Activated T-helper 1 cell treated with Interleukin-2 at 50 U/mL for 16 hours (primary cell): ENCODE measurements at places on chromosomes 7 and 10.

DNA sequence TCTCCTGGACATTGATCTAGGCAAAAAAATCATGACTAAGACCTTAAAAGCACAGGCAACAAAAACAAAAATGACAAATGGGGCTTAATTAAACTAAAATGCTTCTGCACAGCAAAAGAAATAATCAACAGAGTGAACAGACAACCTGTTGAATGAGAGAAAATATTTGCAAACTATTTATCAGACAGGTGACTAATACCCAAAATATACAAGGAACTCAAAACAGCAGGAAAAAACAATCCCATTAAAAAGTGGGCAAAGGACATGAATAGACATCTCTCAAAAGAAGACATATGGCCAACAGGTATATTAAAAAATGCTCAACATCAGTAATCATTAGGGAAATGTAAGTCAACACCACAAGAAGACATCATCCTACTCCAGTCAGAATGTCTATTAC lies 166.8 kb downstream of the MTERF1 start:
- DNase-seq: no peak

DNA sequence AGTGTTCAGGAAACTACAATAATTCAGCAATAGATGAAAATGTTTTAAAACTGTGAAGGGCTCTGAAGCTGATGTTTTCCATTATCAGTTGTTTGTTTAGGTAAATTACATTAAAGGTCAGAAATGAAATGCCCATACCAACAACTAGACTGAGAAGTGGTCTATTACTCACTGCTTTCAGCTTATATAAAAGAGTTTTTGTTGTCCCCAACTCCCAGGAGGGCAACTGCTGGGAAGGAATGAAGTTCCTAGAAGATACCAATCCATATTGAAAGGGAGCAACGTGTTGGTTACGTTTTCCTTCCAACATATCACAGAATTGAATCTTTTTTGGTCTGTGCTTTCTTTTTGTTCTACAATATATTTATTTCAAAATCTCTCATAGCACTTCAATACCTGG lies 330.6 kb upstream of the LRRN3 start:
- no peak for DNase-seq

- no peak for DNase-seq
These were observed 28.5 kb downstream of the PIP4K2A start for GRCh38 chr10:22685926-22686325.

GRCh38 chr10:62545160-62546066 lies 171.2 kb downstream of the ZNF365 start:
- no peak for DNase-seq

- DNase-seq: no peak
These were observed 162.6 kb downstream of the KLF6 start for GRCh38 chr10:3622427-3622826.

GRCh38 chr10:78460204-78460603 lies 426.5 kb downstream of the RPS24 start:
- DNase-seq: no peak

DNA sequence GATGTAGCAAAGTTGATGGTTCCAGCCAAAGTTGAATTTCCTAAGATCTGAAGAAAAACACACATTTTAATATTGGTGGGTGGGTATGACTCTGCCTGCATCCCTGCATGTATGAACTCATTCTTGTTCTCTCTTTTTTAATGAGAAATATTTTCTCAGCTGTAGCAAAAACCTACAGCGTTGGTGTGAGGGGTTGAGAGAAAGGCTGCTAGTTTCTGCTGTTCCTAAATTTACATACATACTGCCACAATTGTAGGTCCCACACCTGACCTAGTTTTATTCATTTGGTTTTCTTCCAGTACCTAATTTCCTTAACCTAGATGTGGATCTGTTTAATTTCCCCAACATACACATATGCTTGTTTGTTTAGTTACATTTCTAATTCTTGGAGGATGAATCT lies 4.6 kb downstream of the AGFG2 start:
- DNase-seq: no peak

GRCh38 chr7:114181280-114181679 lies 233.3 kb upstream of the FOXP2 start:
- DNase-seq: no peak

DNA sequence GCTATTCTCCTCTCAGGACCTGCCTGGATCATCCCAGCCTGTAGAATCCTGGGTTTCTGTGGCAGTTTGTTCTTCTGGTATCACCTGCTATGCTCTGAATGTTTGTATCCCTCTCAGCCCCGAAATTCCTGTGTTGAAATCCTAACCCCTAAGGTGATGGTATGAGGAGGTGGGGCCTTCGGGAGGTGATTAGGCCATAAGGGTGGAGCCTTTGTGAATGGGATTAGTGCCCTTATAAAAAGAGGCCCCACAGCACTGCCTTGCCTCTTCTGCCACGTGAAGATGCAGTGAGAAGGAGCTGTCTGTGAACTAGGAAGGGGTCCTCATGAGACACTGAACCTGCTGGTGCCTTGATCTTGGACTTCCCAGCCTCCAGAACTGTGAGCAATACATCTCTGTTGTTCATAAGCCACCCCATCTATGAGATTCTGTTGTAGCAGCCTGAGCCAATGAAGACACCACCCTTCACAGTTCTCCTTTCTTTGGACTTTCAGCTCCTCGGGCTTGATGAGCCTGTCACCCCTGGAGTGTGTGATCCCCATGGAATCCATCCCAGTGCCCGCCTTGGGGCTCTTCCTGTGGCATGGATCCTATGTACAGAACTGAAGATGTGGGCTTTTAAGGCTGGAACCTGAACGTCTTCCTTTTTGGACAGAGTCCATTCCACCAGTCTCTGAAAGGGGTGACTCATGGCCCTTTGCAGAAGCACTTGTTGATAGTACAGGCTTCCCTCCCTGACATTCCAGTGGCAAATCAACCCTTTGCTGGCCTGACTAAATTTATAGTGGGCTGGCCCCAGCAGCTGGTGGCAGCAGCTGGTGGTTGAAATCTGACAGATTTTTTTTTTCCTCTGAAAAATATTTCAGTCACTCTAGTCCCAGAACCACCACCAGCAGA lies 138.0 kb downstream of the TACC2 start:
- no peak for DNase-seq

DNA sequence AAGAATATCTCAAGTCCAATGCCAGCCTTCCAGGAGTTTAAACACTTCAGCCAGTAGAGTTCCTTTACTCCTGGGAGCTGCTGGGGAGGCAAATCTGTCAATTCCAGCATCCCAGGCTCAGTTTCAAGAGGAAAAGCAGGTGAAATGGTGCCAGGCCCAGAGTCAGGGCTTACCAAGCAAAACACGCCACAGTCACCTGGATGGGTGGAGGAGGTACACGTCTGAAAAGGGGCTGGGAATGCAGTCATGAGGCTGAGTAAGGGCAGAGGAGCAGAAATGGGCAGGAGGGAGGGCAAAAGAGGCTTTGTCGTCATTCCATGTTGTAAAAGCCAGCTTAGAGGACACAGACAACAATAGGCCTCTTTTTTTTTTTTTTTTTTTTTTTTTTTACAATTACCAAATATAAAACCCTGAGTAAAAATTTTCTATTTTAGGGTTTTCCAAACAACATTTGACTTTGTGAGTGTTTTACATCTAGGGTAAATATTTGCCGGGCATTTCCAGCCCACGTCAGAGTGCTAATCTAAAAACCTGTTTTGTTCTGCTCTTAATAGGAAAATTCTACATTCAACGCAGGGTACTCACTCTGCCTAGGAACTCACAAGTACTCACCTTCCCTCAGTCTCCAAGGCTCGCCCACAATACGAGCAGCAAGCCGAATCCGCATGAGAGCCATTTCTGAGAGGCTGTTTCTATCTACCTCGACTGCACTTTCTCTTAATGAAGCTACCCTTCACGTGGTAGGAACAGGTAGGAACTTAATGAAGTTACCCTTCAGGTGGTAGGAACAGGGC lies 21.2 kb downstream of the GFRA1 start:
- DNase-seq: no peak

DNA sequence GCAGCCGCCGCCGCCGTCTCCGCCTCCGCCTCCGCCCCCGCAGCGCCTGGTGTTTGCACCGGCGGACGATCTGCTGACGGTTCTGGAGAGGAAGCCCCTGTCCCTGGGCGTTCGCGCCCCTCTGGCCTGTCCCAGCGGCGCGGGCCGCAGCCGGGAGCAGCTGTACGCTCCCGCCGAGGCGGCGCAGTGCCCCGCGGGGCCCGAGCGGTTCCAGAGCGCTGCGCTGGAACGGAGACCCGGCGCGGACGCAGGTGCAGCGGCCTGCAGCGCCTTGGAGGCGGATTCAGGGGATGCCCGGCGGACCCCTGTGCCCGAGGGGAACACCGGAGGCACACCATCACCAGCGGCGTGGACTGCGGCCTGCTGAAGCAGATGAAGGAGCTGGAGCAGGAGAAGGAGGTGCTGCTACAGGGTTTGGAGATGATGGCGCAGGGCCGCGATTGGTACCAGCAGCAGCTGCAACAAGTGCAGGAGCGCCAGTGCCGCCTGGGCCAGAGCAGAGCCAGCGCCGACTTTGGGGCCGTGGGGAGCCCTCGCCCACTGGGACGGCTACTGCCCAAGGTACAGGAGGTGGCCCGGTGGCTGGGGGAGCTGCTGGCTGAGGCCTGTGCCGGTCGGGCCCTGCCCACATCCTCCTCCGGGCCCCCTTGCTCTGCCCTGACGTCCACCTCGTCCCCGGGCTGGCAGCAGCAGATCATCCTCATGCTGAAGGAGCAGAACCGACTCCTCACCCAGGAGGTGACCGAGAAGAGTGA lies 24.8 kb upstream of the ZNF735 start:
- DNase-seq: no peak

DNA sequence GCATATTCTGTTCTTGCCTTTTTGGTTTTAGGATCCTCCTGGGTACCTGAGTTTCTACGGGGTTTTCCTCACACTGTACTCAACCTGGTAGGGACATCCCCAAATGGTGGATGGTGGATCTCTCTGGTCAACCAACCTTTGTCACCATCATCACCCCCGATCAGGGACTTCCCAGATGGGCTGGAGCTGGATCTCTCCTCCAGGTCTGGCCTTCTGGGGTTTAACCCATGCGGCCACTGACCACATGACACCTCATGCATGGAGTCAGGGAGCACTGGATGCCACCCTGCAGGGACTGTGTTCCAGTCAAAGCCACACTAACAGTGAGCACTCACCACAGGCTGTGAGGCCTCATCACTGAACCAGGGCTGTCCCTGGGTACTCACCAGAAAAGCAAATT lies 80.0 kb downstream of the CELF2 start:
- no peak for DNase-seq

DNA sequence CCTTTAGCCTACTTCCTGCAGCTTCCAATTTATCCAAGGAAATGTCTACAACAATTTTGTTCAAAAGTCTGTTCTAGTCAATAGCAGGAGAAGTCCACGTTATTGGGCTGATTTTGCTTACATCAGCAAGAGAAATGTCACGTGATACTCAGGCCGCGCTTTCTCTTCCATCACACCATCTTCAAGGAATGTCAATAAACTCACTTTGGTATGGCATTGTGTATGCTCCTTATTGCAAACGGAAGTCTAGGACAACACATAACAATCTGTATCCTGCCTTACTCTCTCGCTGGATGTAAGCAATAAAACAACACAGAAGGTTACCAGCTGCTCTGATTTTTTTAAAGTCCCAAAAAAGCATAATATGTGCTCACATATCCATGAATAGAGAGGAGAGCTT lies 17.1 kb upstream of the STK17A start:
- no peak for DNase-seq

DNA sequence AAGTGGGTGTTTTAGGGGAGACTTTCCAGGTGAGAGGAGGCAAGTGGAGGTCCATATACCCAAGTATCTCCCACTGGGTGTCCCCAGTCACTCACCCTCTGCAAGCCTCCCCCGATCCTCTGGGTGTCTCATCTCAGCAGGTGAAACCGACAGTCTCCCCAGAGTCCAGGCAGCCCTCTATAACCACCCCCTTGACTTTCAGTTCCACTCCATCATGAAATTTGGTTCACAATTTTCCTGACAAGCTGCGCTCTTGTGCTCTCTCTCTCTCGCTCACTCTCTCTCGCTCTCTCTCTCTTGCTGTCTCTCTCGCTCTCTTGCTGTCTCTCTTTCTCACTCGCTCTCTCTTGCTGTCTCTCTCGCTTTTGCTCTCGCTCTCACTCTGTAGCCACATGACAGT lies 8.1 kb upstream of the RABGEF1 start:
- no peak for DNase-seq

- no peak for DNase-seq
These were observed 68.3 kb downstream of the MINDY3 start for GRCh38 chr10:15791816-15792524.

GRCh38 chr10:23015021-23015707 lies 80.2 kb upstream of the MSRB2 start:
- no peak for DNase-seq

GRCh38 chr7:46480619-46481018 lies 559.5 kb upstream of the IGFBP3 start:
- no peak for DNase-seq

DNA sequence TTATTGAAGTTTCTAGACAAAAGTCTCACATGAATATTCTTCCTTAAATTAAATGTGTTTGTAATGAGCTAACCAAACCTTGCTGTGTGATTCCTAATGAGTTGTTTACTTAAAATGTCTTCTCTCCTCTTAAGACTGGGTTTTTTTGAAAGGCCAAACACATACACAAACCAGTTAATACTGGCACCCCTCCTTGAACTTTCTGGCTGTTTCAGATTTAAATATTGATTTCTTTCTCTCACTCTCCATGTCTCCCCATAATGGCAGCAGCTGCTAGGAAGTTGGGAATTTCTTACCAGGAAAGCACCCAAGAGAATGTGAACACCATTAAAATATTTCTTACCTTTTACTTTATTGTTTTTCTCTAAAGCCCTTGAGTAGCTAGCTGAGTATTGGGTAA lies 11.4 kb upstream of the PTN start:
- no peak for DNase-seq

DNA sequence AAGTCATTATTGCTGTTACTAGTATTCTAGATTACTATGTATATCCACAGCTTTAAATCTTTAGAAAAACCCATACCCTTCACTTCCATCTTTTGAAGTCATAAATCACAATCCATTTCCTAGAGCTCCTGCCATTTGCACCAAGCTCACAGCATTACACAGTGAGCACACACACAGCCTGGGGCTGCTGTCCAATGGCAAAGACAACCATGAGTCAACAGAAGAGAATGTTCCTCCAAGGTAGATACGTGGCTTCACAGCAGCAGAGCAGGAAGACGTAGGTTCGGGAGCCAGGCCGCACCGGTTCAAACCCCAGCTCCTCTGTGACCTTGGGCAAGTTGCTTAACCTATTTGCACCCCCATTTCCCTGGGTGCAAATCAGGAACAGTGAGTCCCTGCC lies 234.6 kb downstream of the DIP2C start:
- DNase-seq: no peak

- no peak for DNase-seq
These were observed 32.1 kb downstream of the FAS start for GRCh38 chr10:89022734-89023133.

GRCh38 chr7:51118628-51119027 lies 198.0 kb downstream of the COBL start:
- DNase-seq: no peak

DNA sequence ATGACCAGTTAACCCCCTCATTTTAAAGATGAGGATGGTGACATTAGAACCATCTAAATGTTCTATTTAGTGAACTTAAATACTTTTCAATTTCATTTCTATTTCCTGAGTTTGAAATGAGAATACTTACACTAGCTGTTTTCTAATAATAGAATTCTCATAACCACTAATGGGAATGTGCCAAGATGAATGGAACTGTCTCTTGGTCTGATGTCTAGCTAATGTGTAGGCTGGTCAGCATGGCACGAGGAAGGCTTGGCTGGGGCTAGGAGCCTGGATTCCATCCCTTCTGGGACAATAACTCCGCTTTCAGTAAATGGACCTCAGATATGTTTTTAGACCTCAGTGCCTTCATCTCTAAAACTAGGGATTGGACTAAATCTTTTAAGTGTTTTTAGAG lies 185.8 kb upstream of the NRP1 start:
- DNase-seq: no peak

GRCh38 chr7:76353744-76354143 lies 5.0 kb downstream of the YWHAG start:
- DNase-seq: no peak
